Kidney (tissue), 22 donors: ENCODE measurements at places on chromosomes 5 and 9.
A peak's percentile ranks its signal among the peaks of the same experiment; 100 is the strongest.

GRCh38 chr9:96061293-96061987 lies 185.9 kb downstream of the ERCC6L2 start:
- DNase-seq: peak; percentile 76

- no peak for DNase-seq
These were observed 462.7 kb downstream of the EBF1 start for GRCh38 chr5:158637039-158637438.

GRCh38 chr5:119338326-119338946 lies 17.4 kb upstream of the TNFAIP8 start:
- DNase-seq: no peak

GRCh38 chr9:93592643-93593021 lies 16.2 kb downstream of the PHF2 start:
- peak; percentile 16 for DNase-seq

DNA sequence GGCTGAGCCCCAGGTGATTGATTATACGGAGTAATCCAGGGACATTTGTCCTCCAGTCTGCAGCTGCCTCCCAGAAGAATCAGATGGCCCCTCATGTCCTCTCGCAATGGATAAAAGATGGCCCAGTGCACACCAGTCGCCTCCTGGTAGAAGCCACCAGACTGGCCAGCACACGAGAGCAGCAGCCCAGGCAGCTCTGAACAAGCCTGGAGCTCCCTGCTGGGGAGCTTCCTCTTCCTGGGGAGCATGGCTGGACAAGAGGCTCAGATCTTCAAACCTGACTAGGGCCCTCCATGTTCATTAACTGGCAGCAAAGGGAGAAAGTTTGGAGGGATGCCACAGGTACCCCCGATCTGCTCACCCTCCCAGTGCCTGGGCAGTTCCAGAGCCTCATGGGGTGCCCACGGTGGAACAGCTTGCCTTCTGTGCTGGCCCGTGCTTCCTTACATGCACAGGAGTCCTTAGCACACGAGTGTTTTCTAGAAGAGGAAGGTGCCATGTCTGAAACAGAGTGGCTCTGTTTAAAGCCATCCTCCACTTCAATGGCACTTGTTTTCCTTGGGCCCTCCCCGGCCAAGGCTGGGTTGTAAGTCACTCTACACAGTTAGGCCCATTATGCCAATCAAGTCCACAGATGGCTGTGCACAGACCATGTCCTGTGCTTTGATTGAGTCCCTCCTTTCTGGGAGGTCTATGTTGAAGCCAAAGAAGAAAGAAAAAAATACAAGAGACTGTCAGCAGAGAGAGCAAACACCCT lies 75.6 kb downstream of the PRRT1B start:
- DNase-seq: peak; percentile 26

DNA sequence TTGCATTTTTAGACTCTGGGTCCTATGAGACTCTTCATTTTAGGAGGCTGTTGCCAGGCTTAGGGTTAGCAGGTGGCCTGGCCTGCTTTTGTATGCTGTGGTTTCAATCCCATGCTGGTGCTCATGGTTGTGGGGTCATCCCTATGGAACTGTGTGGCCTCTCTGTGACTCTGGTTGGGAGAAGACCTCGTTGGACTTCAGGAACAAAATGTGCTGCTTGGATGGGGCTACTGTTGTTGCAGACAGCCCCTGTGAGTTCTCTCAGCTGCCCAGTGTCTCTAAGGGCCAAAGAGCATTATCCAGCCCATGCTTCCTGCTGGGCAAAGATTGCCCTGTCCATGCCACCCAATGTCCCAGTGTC lies 169.5 kb upstream of the S1PR3 start:
- DNase-seq: no peak

DNA sequence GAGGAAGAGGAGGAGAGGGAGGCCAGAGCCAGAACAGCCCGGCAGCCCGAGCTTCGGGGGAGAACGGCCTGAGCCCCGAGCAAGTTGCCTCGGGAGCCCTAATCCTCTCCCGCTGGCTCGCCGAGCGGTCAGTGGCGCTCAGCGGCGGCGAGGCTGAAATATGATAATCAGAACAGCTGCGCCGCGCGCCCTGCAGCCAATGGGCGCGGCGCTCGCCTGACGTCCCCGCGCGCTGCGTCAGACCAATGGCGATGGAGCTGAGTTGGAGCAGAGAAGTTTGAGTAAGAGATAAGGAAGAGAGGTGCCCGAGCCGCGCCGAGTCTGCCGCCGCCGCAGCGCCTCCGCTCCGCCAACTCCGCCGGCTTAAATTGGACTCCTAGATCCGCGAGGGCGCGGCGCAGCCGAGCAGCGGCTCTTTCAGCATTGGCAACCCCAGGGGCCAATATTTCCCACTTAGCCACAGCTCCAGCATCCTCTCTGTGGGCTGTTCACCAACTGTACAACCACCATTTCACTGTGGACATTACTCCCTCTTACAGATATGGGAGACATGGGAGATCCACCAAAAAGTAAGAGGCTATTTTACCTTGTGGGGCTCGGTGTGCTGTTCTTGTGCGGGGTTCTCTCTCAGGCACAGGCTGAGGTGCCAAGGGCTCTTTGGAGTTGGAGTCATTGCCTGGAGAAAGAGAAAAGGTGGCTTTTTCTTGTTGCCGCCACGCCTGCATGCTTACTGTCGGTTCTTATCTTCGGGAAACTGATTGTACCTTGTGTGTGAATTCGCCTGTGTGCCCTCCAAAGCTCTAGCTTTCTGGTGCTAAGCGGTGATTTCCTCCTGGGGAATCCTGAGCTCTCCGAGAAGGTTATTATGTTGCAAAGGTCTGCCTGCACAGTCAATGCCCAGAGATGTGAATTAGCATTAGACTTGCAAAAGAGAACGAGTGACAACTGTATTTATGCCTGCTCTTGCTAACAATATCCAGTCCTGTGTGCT lies at the start of gene ISL1:
Gene ISL1 (plus strand): TSS at position 318 of the 991 bp plus-strand sequence. CDS start 224 bp downstream, at position 542.
- no peak for DNase-seq

DNA sequence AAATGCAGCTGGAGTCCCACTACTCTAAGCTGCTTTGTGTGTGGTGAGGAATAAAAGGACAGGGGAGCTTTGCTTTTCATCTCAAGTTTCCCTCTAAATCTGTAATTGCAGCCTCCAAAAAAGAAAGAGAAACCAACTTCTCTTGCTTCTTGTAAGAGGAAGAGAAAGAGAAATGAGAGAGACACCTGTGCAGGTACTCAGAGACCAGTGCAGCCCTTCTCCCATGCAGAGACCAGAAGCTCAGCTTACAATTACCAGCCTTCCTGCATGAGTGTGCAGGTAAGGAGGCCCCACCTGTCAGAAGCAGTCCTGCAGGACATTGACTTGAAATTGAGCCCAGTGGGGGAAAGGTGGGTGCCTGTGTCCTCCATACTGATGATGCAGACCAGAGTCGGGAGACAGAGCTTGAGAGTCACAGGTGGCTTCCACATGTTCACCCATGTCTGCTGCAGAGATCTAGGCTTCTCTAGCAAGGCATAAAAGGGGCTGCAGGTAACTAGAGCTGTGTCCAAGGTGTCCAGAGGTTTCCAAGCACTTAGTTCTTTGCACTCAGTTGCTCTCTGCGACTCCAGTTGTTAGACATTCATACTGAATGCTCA lies 15.3 kb upstream of the MED10 start:
- DNase-seq: no peak

DNA sequence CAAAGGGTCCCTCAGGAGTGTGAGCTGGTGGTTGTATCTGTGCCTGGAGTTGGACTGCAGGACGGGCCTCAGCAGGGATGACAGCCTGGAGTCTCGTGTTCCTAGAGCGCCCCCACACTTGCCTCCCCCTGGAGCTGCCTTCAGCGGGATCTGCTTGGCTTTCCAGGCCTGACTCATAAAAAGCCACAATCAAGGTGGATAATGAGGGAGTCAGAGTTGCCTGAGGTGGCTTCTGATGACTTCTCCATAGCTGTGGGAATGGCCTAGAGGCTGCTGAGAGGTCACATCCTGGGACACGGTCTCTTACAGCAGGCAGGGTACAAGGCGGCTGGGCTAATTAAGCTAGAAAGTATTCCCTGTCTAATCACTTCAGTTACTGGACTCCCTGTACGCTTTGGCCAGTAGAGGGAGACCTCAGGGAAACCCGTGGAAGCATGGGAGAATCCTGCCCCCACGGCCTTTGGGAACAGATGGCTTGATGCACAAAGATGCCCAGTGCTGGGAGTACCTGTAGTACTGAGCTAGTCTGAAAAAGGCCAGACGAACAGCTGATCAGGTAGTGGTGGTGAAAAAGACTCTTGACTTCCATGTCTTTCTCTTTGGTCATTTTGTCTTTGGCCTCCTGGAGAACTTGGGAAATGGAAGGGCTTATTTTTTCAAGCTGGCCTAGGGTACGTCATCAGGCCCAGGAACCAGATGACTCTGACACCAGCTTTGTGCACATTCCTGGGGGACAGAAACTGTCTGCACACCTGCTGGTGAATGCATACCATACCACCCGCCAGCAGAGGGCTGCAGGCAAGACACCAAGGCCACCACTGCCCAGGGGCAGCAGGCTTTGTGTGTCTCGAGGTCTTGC lies 16.1 kb upstream of the FRRS1L start:
- DNase-seq: no peak

DNA sequence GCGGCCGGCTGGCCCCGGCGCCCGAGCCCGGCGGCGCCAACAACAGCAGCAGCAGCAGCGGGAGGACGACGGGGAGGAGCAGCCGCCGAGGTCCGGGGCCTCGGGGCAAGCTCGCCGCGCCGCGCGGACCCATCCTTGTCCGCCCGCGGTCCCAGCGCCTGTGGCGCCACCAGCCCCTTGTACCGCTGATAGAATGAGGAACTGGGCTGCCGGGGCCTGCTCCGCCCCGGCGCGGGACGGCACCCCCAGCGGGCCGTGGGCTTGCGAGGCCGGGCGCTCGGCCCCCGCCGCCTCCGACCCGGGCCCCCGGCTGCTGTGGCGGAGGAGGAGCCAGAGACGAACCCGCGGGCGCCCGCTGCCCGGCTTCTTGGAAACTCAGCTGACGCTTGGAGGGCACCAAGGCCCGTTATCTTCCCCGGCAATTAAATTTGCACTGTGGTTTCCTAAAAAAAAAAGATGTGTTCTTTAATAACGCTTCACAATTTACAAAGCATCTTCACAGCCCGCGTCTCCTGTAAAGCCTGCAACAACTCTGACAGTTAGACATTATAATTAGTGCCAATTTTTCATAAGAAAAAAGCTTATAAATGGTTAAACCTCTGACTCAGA lies at the start of gene ARSB:
Gene ARSB (minus strand): TSS at position 195 of the 609 bp plus-strand sequence. CDS start 62 bp downstream, at position 133.
- peak; percentile 80 for DNase-seq

DNA sequence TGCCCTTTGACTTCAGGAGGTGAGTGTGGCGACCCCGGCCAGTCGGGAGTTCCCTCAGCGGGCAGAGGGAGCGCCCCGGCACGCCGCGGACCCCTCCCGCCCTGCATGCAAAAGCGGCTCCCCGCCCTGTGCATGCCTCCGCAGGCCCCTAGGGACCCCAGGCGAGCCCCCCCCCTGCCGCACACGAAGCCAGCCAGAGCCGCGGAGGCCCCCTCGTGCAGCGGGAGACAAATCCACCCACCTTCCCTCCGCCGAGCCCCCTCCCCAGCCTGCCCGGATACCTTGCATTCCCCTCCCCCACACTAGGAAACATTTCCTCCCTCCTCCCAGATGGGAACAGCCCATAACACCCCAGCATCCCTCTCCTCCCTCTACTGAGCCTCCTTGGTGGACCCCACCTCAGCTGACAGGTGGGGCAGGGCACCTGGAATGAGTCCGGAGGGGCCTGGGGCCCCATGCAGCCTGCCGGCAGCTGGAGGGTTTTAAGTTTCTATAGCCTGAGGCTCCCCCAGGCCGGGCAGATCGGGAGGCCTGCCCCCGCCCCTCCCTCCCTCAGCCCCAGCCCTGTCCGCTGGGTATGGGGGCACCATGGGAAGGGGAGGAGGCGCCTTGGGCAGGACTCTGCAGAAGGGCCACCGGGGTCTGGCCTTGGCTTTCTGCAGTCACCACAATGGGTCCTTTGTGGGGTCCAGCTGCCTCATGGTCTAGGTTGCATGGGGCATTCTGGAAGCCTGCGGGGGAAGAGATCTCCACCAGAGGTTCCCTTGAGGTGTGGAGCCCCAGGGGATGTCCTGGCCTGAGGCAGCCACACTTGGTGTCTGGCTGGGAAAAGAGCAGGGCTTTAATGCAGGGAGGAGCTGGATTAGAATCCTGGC lies 601 bp downstream of the ERGIC1 start:
- DNase-seq: peak; percentile 81

DNA sequence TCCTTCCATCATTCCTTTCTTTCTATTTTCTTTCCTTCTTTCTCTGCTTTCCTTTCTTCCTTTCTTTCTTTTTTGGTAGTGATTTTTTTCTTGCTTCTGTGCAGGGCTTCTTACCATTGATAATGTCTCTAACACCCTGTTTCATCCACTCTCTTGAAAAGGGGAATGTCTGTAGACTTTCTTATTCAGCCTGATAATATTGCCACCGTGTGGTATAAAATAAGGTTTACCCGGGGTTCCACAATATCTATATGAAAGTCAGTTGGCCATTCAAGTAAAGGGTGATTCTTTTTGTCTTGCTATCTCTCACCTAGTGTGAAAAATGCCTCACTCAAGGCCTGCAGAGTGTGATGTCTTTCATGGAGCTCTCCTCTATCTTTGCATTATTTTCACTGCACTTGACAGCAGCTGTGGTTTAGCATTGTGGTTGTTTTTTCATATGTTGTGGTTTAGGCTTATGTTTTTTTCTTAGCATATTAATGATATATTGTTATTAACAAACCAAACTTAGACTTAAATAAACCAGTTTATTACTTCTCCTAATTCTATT lies 153.9 kb downstream of the CSNK1G3 start:
- DNase-seq: no peak

DNA sequence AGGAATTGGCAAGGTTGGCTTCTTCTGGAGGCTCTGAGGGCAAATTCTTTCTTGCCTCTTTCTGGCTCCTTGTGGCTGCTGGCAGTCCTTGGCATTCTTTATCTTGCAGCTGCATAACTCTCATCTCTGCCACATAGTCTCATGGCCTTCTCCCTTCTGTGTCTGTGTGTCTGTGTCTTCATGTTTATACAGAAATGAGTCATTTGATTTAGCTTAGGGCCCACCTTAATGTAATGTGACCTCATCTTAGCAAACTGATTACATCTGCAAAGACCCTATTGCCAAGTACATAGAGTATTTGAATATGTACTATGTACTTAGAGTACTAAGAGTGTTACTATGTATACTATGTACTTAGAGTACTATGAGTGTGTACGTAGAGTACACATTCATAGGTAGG lies 122.5 kb downstream of the RFK start:
- no peak for DNase-seq

- peak; percentile 67 for DNase-seq
These were observed 957 bp downstream of the PRELID1 start for GRCh38 chr5:177304392-177305119.

DNA sequence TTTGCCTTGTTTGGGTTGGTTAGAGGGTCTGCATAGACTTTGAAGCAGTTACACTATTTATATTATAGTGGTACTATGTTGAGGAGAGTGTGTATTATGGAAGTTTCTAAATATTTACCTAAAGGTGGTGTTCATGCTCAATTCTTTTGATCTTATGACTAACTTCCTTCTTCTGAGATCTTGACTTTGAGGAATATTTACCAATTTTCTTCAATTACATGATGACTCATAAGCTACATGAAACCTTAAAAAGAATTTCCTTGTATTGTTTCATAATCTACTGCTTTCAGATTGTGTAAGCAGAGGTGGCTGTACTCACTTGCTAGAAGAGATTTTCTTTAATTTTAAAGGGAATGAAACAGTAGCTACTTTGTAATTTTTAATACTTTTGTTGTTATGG lies 276.1 kb downstream of the TAF11L14 start:
- no peak for DNase-seq
